Effector memory CD4-positive, alpha-beta T cell (primary cell): ENCODE measurements at places on chromosomes 3 and 15.
A peak's percentile ranks its signal among the peaks of the same experiment; 100 is the strongest.

DNA sequence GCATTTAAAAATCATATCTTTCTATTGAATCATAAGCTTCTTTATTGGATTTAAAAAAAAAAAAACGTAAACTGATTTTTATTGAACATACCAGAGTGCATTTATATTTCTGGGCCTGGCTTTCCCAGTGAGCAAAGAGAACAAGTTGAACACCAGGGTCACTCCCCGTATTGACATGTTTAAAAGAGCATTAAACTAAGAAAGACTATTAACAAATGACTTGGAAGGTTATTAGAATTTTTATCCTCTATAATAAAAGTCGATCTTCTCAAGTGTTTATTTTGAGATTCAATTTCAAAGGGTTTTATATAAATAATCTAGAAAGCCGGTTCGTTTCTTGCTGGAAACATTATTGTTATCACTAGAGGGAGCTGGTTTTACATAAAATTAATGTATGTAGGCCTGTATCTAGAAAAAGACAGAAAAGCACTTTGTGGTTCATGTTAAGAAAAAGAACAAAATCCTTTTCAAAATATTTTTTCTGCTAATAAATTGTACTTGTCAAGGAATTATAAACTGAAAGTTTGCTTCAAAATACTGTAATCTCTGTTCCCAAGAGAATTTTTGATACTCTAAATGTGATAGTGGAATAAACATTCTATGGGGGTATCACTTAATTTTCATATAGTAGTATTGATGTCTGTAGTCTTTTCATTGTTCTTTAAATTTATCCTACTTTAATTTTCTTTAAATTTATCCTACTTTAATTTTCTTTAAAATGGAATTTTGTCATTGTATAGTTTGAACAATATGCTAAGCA is 321.8 kb upstream of the MME start:
- DNase-seq = no peak

- no peak for DNase-seq
Observed at GRCh38 chr3:23706111-23706510, 99.6 kb upstream of the UBE2E1 start.

DNA sequence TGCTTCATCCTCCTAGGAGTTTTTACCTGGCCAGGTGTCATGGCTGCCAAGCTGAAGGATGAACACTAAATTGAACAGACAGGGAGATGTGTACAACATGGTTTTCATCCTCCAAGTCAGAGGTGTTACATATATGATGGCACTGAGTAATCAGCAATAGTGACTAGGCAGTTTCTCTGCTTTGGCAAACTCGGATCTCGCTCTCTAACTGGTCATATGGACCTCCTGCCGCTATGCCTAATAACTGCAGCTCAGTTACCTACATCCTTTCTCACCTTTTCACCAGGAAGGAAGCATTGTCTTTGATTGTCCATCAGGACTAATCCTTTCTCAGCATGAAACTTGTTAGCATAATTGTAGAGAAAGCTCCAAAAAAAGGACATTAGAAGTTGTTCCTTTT is 175.9 kb upstream of the PLSCR5 start:
- no peak for DNase-seq

GRCh38 chr15:91939403-91939831 is 85.9 kb downstream of the SLCO3A1 start:
- DNase-seq = no peak

DNA sequence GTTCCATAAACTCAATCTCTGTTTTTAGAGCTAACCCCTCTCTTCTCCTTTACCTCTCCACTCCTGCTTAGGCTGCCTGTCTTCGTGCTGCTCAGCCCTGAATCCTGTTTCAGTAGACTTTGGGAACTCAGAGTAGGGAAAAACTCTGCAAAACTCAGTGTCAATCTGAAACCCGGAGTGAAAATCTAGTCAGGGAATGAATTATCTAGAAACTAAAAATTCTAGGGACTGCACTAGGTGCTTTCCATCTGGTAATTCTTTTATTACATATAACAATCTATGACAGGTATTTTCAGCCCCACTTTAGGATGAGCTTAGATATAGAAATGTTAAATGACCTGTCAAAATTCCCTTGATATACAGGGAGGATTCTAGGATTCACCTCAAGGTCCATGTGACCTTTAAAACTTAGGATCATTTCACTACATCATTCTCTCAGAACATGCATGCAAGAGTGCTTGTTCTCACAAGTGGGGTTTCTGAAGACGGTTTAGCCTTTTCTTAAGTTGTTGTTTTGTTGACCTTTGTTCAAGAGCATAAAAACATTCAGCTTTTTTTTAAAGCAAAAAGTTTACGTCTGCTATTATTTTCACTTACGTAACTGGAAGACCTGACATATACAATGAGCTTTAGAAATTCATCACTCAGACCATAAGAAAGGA is 108.2 kb upstream of the MBNL1 start:
- DNase-seq = no peak

DNA sequence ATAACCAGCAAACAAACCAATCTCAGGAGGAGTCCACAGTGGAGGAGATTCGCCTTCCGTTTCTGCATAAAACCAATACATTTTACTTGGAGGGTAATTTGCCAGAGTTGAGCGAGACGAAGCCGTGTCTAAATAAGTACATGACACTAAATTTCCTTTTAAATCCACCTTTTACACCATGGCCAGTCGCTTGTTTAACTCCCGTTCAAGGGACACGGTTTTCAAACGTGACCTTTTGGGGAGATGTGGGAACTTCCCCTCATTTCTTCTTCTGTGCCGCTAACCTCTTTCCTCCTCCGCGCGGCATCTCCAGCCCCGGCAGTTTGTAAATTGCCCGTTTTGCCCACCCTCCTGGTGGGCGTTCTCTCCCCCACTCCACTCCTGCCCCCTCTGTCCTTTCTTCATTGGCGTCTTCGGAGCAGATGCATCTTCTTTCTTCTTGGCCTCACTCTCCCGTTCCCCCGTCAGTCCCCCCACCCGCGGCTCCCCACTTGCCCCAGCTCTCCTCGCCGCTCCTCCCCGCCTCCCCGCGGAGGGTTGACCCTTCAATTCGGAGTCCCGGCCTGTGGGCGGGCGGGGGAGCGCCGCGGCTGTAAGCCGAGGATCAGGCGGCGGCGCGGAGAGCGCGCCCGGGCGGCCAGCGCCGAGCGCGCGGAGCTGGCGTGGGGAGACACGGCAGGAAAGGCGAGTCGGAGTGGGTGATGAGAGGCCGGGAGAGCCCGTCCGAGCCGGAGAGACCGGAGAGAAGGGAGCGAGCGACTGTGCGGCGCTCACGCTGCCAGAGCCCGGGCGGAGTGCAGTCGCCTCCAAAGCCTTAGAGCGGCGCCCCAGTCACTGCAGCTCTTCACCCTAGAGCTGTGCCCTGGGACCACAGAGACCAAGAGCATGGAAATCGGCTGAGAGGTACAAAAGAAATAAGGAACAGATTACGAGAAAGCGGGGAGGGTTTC is at the start of gene NLGN1:
NLGN1 (plus strand) TSS at position 584 of the 950 bp plus-strand sequence.
- no peak for DNase-seq

DNA sequence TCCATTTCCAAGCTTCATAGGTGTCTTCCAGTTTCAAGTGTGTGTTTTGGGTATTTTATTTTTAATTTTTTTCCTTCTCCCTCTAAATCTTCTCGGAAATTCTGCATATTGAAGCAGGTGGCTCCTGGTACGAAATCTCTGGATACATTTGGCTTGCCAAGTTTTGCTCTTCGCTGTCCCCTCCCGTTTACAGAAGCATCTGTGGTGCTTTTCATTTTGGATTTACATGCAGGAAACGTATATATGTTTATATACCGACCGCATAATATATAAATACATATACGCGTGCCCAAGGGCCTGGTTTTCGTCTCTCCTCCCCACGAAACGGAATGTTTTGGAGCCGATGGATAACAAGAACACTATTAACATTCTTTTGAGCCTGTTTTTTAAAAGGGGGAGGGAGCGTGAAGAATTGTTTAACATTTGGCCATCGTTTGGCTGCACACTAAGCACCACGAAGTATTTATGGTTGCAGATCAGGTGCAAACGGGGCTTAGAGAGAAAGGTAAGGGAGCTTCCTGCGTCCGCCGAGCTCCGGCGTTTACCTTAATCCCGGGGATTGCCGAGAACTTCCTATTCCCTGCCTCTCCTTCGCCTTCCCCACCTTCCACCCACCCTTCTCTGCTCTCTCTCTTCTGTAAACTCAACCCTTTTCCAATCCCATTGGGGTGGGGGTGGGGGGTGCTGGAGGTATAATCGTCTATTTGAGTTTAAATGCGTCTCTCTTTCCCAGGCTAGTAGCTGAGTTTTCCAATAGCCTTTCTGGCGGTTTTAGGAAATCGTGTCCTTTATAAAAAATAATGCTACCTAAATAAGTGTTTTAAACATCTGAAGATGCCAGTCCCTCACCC is 1.1 kb upstream of the NLGN1 start:
- DNase-seq = no peak

DNA sequence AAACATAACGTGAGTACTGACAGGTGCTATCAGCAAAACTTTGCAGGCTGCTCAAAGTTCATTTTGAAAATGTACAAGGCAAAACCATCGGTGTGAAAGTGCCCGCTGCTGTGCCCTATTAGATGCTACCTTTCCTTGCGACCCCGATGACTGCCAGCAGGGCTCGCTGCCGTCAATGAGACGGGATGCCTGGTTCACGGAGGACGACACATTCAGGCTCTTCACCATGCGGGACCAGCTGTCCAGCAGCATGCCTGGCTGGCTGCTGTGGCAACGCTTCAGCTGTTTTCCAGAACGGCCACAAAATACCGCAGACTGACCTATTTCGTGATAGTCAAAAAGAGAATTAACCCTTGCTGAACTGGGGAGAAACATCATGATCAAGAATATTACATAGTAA is 92.7 kb upstream of the OCA2 start:
- no peak for DNase-seq

GRCh38 chr15:59687836-59688235 is 1.3 kb downstream of the BNIP2 start:
- DNase-seq = peak; percentile 17

DNA sequence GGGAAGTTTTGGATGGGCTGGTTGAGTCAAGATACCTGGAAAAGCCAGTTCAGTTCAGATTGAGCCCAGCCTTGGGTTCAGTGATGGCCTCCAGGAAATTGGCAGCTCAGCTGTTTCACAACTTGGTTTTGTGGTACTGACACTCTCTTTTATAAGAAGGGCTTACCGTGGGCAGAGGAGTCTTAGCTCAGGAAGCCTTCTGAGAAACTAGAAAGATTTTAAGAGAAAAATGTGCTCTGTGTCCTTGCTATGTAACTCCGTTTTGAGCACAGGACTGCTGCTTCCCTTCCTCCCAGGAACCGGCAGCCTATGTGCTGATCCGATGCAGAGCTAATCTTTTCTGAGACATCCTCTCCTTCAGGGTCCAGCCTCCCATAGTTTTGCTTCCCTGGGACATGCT is 46.6 kb upstream of the RASGRP1 start:
- DNase-seq = no peak

DNA sequence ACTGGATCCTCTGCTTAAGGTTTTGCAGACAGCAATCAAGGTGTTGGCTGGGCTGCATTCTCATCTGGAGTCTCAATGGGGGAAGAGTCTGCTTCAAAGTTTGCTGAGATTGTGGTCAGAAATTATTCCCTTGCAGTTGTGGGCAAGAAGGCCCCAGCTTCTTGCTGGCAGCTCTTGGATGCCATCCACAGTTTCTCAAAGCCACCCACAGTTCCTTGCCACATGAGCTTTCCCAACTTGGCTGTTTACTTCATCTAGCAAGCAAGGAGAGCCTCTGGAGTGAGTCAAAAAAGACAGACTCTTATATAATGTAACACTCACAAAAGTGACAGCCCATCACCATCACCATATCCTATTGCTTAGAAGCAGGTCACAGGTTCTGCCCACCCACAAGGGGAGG is 62.1 kb upstream of the ABHD2 start:
- no peak for DNase-seq

- no peak for DNase-seq
Observed at GRCh38 chr3:27319847-27320526, 49.2 kb downstream of the NEK10 start.

GRCh38 chr3:84318273-84318809 is 640.4 kb upstream of the CADM2 start:
- DNase-seq = no peak

DNA sequence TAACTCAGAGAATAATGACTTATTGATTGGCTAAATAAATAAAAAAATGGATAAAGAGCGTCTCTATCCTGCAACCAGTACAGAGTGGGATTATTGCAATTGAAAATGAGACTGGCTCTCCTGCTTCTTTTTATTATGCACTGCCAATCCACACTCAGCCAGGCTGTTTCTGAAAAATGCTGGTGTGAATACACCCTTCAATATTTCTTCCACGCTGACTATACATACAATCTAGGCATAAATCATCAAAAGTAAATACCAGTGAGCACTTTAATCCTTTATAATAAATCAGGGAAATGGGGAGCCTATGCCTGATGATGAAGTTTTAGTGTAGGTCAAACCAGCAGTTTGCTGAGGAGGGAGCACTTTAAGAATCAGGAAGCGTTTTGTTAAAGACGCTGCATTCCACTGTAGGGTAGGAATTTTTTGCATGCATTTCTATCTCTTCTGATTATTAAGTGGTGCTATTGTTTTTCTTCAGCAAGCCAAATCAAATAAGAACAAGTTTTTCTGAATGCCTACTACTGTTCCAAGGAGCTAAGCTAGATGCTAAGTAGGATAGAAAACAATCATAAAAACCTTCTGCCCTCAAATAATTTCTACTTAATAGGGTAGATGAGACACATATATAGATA is 781.5 kb downstream of the TBL1XR1 start:
- no peak for DNase-seq

DNA sequence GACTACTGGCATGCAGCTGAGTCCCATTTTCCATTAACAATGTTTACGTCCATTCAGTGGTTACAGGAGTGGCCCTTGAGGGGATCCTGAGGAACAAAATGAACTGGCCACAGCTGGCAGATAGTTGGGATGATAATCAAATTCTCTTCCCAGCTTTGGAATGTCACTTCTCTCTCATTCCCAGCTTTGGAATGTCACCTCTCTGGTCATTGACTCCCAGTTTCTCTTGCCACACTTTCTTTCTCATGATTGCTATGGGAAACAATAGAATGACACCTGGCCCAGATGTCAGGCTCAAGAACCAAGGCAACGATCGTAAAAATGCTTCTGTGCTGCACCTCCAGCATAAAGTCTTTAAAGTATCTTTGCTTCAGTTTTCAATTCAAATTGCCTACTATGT is 34.0 kb downstream of the ATP13A4 start:
- no peak for DNase-seq

GRCh38 chr15:77634266-77634962 is 1.7 kb upstream of the LINGO1 start:
- no peak for DNase-seq

GRCh38 chr3:119628816-119629445 is 31.2 kb downstream of the PLA1A start:
- no peak for DNase-seq

- DNase-seq = no peak
Observed at GRCh38 chr3:76300746-76301145, 515.4 kb upstream of the ZNF717 start.

GRCh38 chr3:189842681-189843602 is 211.8 kb downstream of the TP63 start:
- DNase-seq = no peak

DNA sequence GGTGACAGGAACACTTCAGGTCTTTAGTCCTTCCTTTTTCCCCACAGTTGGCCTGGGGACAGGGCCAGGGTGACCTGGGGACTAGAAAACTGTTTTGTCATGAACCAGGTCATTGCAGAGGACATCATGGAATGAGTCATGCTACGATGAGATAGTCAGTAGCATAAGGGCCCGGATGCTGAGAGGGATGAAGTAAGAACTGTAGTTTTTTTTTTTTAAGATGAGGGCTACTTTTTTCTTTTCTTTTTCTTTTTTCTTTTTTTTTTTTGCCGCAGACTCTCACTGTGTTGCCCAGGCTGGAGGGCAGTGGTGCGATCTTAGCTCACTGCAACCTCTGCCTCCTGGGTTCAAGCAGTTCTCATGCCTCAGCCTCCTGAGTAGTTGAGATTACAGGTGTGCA is 8.0 kb downstream of the MAP2K5 start:
- DNase-seq = no peak

GRCh38 chr3:43641306-43642114 is 19.7 kb upstream of the ANO10 start:
- no peak for DNase-seq
